Activated T-cell treated with anti-CD3 and anti-CD28 coated beads, Interleukin-2, amount 50 U/mL, for 72 hours (primary cell): ENCODE measurements at places on chromosomes 13 and 19.

- no peak for DNase-seq
- no peaks in the 10 kb centered on the region for H3K4me1 ChIP-seq
- no peak overlapping the region for H3K4me3 ChIP-seq
- H3K36me3 ChIP-seq, result peaks cover 1% of the 10 kb centered on the region
Measured at GRCh38 chr19:3003046-3003445, 25.7 kb downstream of the TLE6 start.

- peaks cover 19% of the 10 kb centered on the region for H3K36me3 ChIP-seq
- H3K27me3 ChIP-seq, result no peaks in the 10 kb centered on the region
- H3K4me1 ChIP-seq, result peaks cover 34% of the 10 kb centered on the region
- no peak overlapping the region for H3K27ac ChIP-seq
Measured at GRCh38 chr19:17775991-17776803, 18.7 kb upstream of the B3GNT3 start.

DNA sequence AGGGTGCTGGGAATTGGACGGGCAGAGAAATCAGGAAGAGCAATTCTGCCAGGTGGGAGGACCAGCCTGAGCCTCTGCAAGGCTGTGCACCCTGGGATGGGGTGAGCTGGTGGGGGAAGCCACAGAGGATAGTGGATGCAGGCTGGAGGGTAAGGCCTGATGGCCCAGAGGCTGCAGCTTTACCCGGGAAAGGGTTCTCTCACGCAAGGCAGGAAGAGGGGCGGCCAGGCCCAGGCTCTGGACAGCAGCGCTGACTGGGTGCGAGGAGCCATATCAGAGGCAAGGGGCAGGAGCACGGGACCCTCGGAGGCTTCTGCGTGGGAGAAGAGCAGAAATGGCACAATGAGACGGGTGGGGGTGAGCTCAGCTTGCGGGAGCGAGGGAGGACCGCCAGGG is 104.6 kb downstream of the SOX1 start:
- H3K4me1 ChIP-seq, result no peaks in the 10 kb centered on the region
- H3K27ac ChIP-seq, result no peak overlapping the region
- DNase-seq, result no peak
- H3K4me3 ChIP-seq, result no peak overlapping the region

DNA sequence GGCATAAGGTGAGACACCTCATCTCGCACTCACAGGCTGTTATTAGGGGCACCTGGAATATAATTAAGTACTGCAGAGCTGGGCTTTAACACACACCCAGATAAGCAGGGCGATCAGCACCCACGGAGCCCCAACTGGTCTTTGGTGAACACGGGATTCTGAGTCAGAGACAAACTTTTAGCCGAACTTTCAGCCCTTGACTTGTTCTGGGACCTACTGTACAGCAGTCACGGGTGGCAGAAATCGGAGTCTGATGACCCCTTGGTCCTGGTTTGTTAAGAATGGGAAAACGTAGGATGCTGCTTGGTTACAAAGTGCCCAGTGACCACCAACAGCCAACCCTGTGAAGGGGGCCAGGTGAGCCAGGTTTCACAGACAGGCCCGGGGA is 9.0 kb downstream of the SH3GL1 start:
- no peaks in the 10 kb centered on the region for H3K27me3 ChIP-seq
- H3K4me3 ChIP-seq, result no peak overlapping the region
- peaks cover 6% of the 10 kb centered on the region for H3K36me3 ChIP-seq
- no peak overlapping the region for H3K27ac ChIP-seq
- no peak for DNase-seq
- peaks cover 46% of the 10 kb centered on the region for H3K4me1 ChIP-seq

GRCh38 chr19:45069056-45069455 is 7.2 kb downstream of the ZNF296 start:
- no peak for DNase-seq
- no peaks in the 10 kb centered on the region for H3K4me1 ChIP-seq
- no peak overlapping the region for H3K27ac ChIP-seq
- no peak overlapping the region for H3K4me3 ChIP-seq
- no peaks in the 10 kb centered on the region for H3K36me3 ChIP-seq

- H3K27me3 ChIP-seq, result no peaks in the 10 kb centered on the region
- no peak for DNase-seq
- H3K27ac ChIP-seq, result peak overlapping the region; percentile 57
- peaks cover 53% of the 10 kb centered on the region for H3K4me1 ChIP-seq
Measured at GRCh38 chr13:108220041-108220440, 1.8 kb downstream of the ABHD13 start.

DNA sequence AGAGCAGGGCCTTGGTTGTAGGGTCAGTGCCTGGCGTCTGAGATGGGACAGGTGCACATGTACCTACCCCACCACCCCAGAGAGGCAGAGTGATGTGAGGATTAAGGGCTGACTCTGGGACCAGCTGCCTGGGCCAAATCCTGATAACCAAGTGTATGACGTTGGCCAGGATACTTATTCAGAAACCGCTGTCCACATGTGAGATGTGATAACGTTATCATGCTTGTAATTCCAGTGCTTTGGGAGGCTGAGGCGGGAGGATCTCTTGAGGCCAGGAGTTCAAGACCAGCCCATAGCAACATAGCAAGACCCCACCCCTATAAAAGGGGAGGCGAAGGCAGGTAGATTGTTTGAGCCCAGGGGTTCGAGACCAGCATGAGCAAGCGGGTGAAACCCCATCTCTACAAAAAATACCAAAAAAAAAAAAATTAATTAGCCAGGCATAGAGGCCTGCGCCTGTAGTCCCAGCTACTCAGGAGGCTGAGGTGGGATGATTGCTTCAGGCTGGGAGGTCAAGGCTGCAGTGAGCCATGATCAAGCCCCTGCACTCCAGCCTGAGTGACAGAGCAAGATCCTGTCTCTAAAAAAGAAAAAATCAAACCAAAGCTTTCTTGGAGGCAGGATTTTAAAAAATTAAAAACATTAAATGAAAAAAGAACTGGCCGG is 10.0 kb downstream of the ADGRE5 start:
- H3K27me3 ChIP-seq, result no peaks in the 10 kb centered on the region
- peaks cover 31% of the 10 kb centered on the region for H3K36me3 ChIP-seq
- no peak overlapping the region for H3K4me3 ChIP-seq
- no peak for DNase-seq
- no peak overlapping the region for H3K27ac ChIP-seq

GRCh38 chr13:83881917-83882605 is at the start of gene SLITRK1:
Gene SLITRK1, minus strand, starts transcription at chr13:83882474. Its CDS starts 967 bp downstream, at chr13:83881507.
- DNase-seq, result peak; percentile 40
- H3K36me3 ChIP-seq, result peaks cover 3% of the 10 kb centered on the region
- peaks cover 19% of the 10 kb centered on the region for H3K4me1 ChIP-seq
- peaks cover 71% of the 10 kb centered on the region for H3K27me3 ChIP-seq
- H3K27ac ChIP-seq, result no peak within 1 kb of the TSS
- peak within 1 kb of the TSS; percentile 23 for H3K4me3 ChIP-seq

DNA sequence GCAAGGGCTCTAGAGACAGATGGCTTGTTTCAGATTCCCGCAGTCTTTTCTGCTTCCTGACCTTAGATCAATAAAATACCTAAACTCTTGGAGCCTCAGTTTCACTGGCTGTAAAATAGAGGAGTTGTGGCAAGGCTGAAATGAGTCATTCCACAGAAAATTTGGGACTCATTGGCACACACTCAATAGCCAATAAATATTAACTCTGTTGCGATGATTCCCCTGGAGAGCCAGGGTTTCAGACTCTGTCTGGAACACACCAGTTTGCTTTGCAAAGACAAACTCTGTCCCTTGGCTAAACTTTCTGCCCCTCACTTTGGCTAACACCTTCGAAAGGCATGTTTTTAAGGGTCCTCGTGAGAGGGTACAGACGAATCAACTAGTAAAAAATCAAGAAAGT is 18.1 kb upstream of the UBE2L5 start:
- H3K36me3 ChIP-seq, result no peaks in the 10 kb centered on the region
- peaks cover 8% of the 10 kb centered on the region for H3K4me1 ChIP-seq
- H3K27me3 ChIP-seq, result no peaks in the 10 kb centered on the region
- H3K4me3 ChIP-seq, result no peak overlapping the region
- no peak for DNase-seq
- H3K27ac ChIP-seq, result no peak overlapping the region

GRCh38 chr13:35770756-35771297 is 294.3 kb upstream of the MAB21L1 start:
- H3K27ac ChIP-seq, result no peak overlapping the region
- no peaks in the 10 kb centered on the region for H3K27me3 ChIP-seq
- no peaks in the 10 kb centered on the region for H3K4me1 ChIP-seq
- no peak for DNase-seq

- no peak overlapping the region for H3K27ac ChIP-seq
- H3K4me1 ChIP-seq, result no peaks in the 10 kb centered on the region
- no peak for DNase-seq
- no peak overlapping the region for H3K4me3 ChIP-seq
- peaks cover 5% of the 10 kb centered on the region for H3K36me3 ChIP-seq
Measured at GRCh38 chr19:27751044-27751391, 1461.9 kb downstream of the UQCRFS1 start.

DNA sequence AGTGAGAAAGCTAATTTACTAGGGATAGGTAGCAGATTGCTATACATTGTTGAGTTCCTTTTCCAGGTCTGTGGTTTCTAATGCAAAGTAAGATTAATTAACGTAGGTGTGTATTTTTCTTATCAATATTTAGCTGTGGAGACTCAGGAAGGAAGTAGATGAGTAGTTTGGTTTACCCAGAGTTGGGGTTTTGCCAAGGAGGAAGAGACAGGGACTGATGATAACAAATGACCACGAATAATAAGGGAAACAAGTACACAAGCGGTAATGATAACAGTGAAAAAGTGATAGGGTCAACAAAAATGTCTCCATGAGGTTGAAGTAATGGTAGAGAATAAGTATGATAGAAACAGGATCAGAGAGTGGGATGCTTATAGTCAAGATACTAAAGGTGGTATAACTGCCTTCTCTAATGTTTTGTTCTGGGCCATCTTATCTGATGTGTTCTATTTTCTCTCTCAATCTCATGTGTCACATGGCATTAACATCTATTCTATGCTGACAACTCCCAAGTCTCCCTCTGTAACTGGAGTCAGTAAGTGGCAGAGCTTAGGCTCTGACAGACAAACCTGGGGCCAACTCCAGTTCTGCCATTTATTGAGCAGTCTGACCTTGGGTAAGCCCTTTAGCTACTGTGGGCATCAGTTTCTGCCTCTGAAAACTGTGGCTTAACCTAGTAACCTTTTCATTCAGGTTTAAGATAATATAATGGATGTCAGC is 8.8 kb downstream of the OBI1 start:
- DNase-seq, result no peak
- H3K4me3 ChIP-seq, result no peak overlapping the region
- peaks cover 23% of the 10 kb centered on the region for H3K4me1 ChIP-seq
- H3K36me3 ChIP-seq, result no peaks in the 10 kb centered on the region
- no peak overlapping the region for H3K27ac ChIP-seq

- H3K27ac ChIP-seq, result no peak overlapping the region
- no peaks in the 10 kb centered on the region for H3K4me1 ChIP-seq
- DNase-seq, result no peak
Measured at GRCh38 chr13:101570410-101570809, 117.9 kb downstream of the ITGBL1 start.

GRCh38 chr13:95564091-95564490 is 11.6 kb downstream of the CLDN10 start:
- no peak overlapping the region for H3K27ac ChIP-seq
- H3K36me3 ChIP-seq, result no peaks in the 10 kb centered on the region
- no peaks in the 10 kb centered on the region for H3K4me1 ChIP-seq
- H3K4me3 ChIP-seq, result no peak overlapping the region
